ENCODE measurements at places on chromosomes 7 and 10. TPM values are rescaled to one million over a fixed set of nuclear protein-coding genes. Genes with fewer than 3 reads are reported as not detected.
A peak's percentile ranks its signal among the peaks of the same experiment; 100 is the strongest.

GRCh38 chr10:129848696-129849451 is 115.2 kb downstream of the EBF3 start:
- DNase-seq: no peak

DNA sequence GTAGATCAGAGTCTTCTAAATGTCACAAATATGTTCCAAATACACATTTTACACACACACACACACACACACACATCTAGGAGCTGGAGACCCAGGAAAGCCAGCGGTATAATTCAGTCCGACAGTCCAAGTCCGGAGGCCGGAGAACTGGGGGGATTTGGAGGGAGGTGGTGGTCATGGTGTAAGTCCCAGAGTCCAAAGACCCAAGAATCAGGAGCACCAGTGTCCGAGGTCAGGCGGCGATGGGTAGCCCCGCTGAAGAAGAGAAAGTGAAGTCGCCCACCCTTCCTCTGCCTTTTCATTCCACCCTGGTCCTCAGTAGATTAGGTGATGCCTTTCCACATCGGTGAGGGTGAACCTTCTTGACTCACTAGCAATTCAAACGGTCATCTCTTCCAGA is 154.8 kb downstream of the CAMK1D start:
- no peak for DNase-seq

GRCh38 chr7:134371536-134371935 is 54.8 kb upstream of the SLC35B4 start:
- no peak for DNase-seq

DNA sequence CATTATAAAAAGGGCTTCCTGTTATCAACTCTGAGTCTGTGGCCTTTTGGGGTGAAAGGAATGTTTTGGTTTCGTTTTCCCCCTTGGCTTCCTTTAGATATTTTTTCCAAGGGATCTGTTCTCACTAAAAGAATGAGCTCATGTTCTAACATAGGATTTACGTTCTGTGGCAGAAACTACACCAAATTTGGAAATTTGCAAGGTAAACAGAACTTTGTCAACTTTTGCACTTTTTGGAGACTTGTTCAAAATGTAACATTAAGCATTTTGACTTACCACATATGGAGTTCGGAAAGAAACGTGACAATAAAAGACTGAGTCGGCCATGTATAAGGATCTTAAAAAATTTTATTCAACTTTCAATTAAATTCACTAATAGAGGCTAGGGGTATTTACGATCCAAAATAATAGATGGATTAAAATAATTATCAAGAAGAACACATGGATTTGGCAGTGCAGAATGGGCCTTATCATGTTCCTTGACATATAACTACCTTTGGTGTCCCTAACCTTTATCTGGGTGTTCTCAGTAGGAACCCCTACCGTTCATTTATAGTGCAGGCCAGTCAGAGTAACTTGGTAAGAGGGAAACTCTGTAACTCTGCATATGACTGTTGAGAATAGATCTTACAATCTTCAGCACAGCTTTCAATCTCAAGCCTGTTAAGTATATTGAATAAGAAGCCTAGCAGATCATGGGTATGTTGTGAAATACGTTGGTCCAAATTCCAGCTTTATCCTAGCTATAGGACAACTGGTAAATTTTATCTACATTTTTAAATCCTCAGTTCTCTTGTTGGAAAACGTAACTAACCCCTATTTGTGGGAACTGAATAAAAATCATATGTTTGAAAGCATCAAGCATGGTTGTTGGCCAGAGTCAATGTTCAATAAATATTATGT is 11.8 kb downstream of the CPED1 start:
- DNase-seq: no peak

Gene BZW2
- 162 TPM for total RNA-seq

Gene ITPRID1
- total RNA-seq: not detected

Gene PPP3CB
- total RNA-seq: 38.9 TPM

DNA sequence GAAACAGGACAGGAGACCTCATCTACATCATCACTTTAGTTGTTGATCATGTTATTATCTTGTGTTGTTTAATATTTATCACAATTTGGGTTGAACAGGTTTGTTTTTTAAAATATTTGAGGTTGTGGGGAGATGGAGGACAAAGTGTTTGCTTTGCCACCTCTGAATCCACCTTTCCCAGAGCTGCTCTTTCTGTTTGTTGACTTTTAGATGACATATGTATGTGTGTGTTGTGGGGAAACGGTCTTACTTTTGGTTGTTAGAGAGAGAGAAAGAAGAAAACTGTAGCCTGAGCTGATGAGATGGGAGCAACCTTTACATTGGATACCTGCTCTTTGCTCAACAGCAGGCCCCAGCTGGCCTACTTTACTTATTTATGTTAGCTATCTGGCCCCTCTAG is 19.0 kb upstream of the SLC16A12 start:
- DNase-seq: no peak

GRCh38 chr7:18976715-18977471 is 140.5 kb downstream of the TWIST1 start:
- DNase-seq: no peak

Gene FAM25A
- not detected for total RNA-seq

Gene DLX6
- total RNA-seq: not detected

DNA sequence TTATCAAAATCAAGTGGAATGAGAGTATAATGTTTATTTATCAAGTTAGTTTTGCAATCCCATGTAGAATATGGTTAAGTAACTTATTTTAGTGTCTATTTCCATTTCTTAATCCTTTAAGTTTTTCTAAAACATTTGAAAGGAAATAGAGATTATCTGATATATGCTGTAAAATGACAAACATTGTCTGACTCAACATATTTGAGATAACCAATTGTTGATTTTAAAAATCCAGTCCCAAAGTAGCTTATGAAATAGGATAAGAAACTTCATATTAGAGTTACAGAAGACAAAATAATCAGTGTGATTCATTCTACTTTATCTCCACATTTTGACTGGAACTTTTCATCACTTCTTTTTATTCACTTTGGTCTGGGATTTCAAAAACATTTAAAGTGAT is 38.7 kb upstream of the CDK1 start:
- no peak for DNase-seq

DNA sequence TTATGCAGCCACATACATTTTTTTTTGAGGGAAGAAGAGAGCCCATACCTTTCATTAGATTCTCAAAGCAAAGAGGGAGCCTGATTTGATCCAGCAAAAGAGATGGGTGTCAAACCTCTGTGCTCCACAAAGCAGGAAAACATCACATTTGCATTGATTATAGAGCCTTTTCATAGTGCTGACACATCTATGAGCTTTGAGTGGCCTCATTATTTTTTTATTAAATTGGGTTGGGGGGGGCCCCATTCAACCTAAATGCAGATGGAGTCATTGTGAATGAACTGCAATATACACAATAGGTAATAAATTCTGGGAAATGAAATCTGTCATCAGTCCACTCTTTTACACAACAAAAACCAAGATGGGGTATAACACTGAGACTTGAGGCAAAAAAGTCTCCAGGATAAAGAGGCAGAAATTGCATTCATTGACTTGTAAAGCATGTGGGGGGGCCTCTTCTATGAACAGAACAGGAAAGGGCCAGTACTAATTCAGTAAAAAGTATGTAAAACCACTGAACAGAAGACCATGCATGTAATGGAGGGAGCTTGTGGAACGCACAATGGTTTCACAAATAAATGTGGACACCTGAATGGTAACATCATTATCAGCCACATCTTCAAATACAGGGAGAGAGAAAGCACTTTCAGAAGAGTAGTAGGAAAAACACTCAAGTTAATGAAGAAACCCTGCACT is 17.7 kb upstream of the ASB4 start:
- DNase-seq: no peak

- DNase-seq: no peak
Measured at GRCh38 chr10:11379771-11380170, 231.7 kb downstream of the USP6NL start.

GRCh38 chr10:62853710-62854109 is 37.5 kb upstream of the EGR2 start:
- DNase-seq: peak; percentile 64

DNA sequence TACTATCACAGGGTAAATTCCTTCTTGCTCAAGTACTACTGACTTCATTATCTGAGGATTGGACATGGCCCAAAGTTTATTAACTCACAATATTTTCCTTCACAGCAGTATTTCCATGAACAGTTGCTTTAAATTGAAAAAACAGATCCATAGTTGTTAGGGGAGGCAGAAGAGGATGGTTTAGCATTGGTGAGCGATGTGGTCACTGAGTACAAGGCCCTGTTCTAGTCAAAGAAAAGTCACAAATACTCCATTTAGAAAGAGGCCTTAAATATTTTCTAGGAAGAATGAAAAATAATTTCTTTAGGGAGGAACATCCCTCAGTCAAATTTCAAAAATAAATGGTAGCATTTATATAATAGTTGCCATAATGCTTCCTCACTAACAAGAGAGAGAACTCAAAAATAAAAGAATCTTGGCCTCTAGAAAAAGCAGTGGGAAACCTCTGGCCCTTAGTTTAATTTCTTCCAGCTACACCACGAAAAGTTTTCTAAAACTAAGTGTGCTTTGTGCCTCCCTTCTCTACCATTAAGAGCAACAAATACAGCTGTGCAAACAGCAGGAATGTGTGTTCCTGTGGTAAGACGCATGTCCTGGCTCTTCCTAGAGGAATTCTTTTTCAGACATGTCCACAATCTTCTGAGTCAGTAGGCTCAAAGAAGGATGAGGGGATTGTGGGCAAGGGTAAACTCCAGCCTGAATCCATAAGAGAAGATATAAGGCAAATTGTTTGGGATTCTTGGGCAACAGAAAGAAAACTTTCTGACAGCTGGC is 105.7 kb downstream of the HOXA1 start:
- DNase-seq: no peak

DNA sequence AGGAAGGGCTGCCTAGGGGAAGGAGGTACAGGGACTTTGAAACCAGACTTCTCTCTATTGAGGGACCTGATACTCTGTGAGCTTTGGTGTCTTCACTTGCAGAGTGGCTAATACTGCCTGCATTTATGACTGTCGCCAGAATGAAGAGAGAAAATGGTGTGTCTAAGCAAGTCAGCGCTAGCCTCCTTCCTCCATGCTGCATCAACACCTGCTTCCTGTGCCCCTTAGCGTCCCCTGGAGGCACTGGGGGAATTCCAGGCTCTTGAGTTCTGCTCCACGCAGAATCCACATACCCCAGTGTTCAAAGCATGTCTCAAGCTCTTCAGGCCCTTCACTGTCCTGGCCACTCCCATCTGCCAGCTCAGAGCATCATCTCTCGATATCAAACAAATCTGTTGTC is 140.5 kb downstream of the PKD1L1 start:
- DNase-seq: no peak

DNA sequence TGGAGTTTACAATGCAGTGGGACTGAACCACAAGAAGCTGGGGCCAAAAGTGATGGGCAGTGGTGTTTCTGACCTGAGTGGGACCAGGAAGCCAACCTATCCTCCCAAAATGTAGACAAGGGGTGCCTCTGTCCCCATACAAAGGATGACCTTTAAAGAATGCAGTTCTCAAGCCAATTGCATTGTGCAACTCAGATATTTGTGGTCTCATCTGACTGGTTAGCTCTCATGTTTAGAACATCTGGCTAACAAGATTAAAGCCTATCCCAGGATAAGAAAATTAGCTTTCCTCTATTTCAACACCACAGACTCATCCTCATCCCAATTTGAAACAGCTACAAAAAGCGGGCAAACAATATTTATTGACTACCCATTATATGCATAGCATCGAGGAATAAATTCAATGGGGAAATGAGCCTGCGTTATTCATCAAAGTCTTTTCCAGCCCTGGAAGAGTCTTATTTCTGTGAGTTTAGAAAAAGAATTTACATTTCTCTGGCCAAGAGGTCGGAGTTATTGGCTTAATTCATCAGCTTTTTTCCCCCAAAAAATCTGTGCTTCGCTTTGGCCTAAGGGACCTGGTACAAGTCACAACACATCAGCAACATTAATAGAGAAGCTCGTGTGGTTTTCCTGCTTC is 26.7 kb downstream of the ELMO1 start:
- no peak for DNase-seq

- DNase-seq: no peak
Measured at GRCh38 chr7:41538810-41539724, 163.8 kb downstream of the INHBA start.

DNA sequence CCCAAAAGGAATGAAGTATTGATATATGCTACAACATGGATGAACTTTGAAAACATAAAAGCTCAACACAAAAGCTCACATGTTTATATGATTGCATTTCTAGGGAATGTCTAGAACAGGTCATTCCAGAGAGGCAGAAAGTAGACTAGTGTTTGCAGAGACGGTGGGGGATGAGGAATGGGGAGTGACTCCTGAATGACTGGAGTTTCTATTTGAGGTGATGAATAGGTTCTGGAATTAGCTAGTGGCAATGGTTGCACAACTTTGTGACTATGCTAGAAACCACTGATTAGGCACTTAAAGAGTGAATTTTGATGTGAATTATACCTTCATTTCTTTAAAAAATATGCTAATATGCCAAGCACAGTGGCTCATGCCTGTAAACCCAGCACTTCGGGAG is 6.9 kb downstream of the KPNA7 start:
- DNase-seq: no peak

Gene PTPN12
- 9.8 TPM for total RNA-seq

Gene FAM241B
- 9.9 TPM for total RNA-seq

DNA sequence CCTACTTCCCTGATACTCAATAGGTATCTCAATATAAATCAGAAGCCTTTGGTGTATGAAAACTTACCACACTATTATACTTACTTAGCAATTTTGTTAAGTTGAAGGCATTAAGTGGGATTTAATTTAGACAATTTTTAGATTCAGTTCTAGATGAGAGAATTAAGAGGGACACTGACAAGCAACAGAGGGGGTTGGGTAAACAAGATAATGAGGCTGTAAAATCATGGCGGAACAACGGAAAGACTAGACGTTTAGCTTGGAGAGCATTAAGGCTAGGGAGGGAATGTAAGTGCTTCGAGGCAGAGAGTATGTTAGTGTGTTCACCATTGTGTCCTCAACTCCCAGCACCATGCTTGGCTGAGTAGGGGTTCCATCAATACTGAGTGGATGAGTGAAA is 71.3 kb downstream of the DENND11 start:
- no peak for DNase-seq

- DNase-seq: no peak
Measured at GRCh38 chr7:128889121-128889520, 21.4 kb downstream of the KCP start.

- DNase-seq: no peak
Measured at GRCh38 chr10:114526126-114526503, 121.8 kb upstream of the AFAP1L2 start.

GRCh38 chr10:34168439-34168838 is 646.7 kb downstream of the PARD3 start:
- DNase-seq: no peak

DNA sequence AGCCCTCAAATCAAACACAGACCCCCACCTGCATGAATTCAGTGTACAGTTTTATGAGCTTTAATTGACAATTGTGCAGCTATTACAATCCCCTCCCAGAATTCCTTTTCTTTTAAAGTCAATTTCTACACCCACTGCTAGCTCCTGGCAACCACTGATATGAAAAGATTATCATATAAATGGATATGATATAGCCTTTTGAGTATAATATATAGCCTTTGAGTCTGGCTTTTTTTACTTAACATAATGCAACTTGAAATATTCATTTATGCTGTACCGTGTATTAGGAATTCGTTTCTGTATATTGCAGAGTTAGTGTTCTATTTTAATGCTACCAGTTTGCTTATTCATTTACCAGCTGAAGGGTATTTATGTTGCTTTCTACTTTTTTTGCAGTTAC is 127.7 kb downstream of the CCSER2 start:
- DNase-seq: no peak
